Spinal cord (tissue), 10 donors: ENCODE measurements at places on chromosomes 4 and X.

GRCh38 chrX:131779306-131779705, 235.4 kb downstream of the OR13H1 start:
- no peak for DNase-seq

DNA sequence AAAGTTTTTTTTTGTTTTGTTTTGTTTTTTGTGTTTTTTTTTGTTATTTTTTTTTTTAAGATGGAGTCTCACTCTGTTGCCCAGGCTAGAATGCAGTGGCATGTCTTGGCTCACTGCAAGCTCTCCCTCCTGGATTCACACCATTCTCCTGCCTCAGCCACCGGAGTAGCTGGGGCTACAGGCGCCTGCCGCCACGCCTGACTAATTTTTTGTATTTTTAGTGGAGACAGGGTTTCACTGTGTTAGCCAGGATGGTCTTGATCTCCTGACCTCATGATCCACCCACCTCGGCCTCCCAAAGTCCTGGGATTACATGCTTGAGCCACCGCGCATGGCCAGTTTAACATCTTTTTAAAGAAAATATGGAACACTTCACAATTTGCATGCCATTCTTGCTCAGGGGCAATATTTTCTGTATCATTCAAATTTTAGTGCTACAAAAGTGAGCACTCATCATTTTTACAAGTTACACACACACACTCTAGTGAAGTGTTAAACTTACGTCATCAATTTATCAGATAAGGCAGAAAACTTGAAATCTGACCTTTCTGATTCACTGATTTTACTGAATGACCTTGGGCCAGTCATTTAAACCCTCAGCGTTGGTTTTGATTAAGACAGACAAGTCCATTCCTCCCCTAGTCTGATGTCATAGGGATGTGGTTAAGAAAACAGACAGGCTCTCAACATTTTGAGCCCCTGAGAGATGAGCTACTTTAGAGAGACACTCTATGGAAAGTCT, 61.2 kb downstream of the TRIM2 start:
- DNase-seq = no peak

- no peak for DNase-seq
Observed at GRCh38 chr4:15488658-15489470, 19.2 kb downstream of the CC2D2A start.

GRCh38 chr4:4981427-4981826, 37.8 kb downstream of the CYTL1 start:
- DNase-seq = no peak

DNA sequence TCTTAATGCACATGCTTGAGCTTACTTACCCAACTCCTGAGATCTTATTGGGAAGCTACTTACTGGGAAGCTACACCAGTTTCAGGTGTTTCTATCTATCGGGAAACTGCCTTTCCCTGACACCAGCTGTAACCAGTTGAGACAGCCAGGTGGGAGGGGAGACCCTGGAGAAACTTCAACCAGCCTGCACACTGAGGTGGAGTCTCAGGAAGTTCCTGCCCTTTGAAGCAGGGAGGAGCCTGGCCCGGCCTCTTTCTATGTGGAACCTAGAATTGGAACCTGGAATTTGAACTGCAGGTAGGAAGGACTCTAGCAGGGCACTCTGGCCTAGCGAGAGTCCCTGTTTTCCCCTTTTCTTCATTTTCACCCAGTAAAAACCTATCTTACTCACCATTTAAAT, 425.8 kb upstream of the PABPC4L start:
- DNase-seq = no peak

DNA sequence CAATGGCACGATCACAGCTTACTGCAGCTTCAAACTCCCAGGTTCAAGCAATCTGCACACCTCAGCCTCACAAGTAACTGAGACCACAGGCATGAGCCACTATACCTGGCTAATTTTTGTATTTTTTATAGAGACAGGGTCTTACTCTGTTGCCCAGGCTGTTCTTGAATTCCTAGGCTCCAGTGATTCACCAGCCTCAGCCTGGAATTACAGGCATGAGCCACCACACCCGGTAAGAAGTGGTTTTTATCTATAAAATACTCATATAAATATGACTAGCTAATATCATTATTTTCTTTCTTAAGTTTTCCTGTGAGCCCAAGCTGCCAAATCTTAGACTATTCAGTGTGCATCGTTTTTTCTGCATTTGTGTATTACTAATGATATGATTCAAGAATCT, 4.4 kb downstream of the SCFD2 start:
- DNase-seq = no peak

DNA sequence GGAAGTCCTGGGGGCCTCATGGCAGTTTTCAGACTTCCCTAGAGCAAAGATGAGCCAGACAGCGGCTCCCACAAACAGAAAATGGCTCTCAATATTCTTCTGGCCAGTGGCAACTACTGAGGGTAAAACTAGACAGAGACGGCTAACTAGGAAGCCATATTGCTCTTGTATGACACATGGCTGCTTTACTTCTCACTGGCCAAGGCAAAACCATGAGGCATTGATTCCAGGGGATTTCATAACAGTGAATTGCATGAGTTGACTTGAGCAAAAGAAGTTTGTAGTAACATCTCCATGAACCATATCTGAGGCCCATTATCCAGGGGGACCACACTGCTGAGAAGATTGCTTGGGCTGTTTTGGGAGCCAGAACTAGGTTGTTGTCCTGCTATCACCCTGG, 13.7 kb upstream of the TLR8 start:
- DNase-seq = no peak

DNA sequence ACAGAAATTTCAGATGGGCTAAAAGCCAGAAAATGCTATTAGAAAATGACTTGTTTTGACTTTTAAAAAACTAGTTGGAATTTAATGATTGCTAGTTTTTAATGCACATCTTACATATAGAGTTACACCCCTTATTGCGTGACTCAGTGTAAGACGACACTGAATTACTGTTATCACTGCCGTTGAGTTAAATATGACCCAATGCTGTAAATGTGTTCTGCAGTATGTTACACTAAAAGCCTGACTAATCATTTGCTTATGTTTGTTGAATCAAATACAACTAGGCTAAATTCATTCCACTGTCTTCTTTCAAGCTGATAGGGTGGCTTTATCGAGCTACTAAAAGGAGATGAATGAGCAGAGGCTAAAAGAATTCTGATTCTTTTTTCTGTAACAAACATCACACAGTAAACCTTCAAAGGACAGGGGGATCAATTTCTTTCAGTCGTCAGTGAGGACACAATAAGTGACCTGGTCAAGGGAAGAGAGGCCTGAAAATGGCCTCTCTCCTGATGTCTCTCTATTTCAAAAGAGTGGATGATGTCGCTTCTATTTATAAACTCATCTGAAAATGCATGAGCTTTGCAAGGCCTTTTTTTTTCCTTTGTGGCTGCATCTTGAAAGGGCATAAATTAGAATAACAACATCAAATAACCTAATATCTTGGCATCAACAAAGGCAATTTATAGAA, 142.2 kb upstream of the KCNIP4 start:
- DNase-seq = no peak

DNA sequence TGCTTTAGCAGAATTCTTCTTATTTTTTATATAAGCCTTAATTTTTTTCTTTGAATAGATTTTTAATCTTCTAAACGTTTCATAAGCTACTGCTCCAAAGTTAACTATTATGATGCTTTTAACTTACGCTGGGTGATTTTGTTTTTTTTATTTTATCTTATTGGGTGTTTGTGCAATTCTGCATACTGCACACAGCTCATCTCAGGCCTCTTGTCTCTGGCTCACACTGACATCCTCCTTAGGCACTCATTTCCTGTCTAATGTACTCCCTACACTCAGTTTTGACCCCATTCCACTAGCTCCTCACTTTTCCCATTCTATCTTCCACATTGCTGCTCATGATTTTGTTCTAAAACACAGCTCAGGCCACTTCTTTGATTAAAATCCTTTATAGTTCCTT, 111.9 kb upstream of the MAP9 start:
- no peak for DNase-seq

- no peak for DNase-seq
Observed at GRCh38 chr4:8829584-8829983, 42.1 kb downstream of the HMX1 start.

DNA sequence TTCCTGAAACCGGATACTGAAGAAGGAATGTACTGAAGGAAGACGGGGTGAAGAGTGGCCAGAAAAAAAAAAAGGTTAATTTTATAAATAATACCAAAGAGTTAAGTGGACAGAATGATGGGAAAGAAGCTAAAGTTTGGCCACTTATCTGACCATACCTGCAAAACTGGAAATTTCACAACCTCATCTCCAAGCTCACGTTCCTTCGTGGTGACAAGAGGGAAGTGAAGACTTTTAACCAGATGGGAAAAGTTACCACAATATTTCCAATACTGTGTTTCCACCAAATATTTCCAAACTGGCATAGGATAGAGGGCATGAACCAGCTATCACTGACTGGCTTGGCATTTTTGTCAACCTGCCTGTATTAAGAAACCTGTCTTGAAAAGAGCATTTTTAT, 56.4 kb downstream of the MAML3 start:
- no peak for DNase-seq

GRCh38 chr4:101321481-101322042, 25.8 kb downstream of the PPP3CA start:
- no peak for DNase-seq

GRCh38 chr4:98289375-98289774, 28.2 kb downstream of the RAP1GDS1 start:
- no peak for DNase-seq

- DNase-seq = no peak
Observed at GRCh38 chr4:1218634-1219565, 30.0 kb downstream of the CTBP1 start.

DNA sequence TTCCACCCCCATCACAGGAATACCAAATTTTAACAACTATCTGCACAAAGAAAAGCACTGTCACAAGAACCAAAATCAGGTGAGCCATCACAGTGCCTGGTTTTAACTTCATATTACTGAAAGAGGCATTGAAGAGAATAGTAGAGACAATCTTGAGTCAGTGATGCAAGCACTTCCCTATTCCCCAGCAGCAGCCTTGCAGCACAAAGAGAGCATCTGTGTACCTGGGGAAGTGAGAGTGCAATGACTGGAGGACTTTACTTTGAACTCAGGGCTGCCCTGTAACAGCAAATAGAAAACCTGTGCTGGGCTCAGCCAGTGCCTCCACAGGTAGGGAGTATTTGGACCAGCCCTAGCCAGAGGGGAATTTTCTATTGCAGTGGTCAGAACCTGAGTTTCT, 361.8 kb downstream of the TEX13C start:
- no peak for DNase-seq

- no peak for DNase-seq
Observed at GRCh38 chr4:14294611-14295010, 667.1 kb upstream of the BOD1L1 start.

DNA sequence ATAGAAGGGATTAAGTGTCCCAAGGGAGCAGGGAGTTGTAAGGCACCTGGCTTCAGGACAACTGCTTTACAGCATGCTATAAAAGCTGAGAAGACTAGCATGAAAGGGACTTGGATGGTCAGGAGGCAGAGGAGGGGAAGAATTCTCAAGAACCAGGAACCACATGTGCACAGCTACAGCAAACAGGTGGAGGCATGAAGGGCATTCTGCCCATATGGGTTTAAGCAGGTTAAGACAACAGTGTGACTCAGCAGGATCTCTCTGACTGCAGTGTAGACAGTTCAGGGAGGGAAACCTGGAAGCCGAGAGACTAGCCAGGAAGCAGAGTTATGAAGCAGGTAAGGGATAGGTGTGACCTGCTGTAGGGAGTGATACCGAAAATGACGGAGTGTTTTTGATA, 117.0 kb downstream of the DHRSX start:
- DNase-seq = no peak

GRCh38 chr4:104408878-104409277, 85.8 kb downstream of the CXXC4 start:
- no peak for DNase-seq

DNA sequence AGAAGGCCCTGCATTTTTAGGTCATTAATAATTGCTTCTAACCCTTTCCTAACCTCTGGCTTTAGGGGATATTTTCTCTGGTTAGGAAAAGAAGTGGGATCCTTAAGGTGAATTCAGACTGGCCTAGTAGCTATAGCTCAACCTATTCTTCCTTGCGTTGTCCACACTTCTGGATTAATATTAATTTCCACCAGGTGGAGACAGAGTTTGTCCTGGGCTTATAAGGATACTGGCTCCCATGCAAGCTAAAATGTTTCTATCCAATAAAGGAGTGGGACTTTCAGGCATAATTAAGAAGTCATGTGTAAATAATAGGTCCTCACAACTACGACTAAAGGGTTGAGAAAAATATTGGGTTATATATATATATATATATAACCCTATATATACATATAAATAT, 860.0 kb upstream of the POU3F4 start:
- DNase-seq = no peak

DNA sequence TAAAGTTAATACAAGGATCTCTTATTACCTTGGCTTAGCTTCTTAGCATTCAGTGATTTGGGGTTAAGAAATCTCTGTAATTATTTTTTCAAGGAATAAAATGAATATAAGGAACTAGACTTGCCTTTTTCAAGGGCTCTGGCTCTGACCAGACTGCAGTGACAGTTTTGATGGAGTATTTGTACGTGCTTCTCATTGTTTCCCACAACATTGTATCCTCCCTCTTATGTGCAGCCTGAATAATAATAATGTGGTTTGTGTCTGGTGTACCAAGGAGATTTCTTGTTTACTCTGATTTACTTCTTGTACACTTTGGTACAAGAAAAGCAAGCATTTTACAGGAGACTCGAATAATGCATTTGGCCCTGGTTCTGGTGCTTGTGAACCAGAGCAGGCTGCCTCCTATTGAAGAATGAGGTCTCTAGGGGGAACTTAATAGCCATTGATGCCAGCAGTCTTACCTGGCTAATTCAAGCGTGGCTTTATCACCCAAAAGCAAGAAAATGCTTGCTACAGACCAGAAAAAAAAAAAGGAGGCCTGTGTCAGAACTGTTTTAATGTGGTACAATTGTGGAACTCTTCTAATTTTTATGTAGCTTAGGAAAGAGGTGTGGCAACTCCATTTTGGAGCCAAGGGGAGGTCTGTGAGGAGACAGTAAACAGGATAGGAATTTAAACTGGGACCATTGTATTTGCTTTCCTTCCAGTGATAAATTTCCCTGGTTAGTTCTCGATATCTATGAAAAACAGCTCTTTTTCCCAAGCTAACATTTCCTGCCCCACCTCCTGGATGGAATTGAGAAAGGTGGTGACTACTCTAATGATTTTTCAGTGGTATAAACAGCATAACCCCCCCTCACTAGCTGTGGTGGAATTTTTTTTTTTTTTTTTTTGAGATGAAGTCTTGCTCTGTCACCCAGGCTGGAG, 5.6 kb downstream of the OTC start:
- DNase-seq = no peak

- no peak for DNase-seq
Observed at GRCh38 chr4:56129431-56129861, 180.7 kb downstream of the CEP135 start.

DNA sequence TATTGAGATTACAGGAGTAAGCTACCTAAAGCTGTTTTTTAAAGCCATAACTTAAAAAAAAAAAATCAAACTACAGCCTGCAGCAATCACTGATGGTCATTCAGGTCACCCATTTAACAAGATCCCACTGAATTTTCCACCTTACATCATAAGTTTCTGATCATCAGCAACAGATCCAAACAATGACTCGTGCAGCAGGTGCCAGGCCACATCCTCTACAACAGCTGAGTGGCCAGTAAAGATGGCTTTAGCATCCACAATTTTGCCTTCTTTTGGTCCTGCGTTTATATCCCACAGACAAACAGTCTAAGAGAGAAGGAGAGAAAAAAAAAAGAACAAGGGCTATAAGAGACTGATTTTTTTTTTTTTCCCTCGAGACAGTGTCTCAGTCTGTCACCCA, 16.6 kb downstream of the RBBP7 start:
- DNase-seq = no peak
